SW480 (cell line): ENCODE measurements at places on chromosomes 7 and 10.

DNA sequence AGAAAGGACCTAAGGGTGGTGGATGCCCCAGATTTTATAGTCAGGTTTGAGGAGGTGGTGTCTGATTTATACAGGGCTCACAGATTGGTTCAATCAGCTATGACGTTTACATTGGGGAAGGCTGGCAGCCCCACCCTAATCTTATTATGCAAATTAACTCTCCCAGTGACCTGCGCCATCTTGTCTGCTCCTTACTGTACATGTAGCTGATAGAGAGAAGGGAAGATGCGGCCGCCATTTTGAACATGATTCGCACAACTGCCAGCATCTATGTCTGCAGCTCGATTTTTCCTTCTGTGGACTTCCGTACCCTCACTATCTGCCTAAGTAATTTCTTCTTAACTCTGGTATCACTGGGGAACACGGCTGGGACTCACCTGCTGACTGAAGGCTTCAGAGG, 619.0 kb upstream of the DPP6 start:
- no peak for DNase-seq

GRCh38 chr7:151432658-151433521, 7.1 kb downstream of the CRYGN start:
- no peak for DNase-seq

DNA sequence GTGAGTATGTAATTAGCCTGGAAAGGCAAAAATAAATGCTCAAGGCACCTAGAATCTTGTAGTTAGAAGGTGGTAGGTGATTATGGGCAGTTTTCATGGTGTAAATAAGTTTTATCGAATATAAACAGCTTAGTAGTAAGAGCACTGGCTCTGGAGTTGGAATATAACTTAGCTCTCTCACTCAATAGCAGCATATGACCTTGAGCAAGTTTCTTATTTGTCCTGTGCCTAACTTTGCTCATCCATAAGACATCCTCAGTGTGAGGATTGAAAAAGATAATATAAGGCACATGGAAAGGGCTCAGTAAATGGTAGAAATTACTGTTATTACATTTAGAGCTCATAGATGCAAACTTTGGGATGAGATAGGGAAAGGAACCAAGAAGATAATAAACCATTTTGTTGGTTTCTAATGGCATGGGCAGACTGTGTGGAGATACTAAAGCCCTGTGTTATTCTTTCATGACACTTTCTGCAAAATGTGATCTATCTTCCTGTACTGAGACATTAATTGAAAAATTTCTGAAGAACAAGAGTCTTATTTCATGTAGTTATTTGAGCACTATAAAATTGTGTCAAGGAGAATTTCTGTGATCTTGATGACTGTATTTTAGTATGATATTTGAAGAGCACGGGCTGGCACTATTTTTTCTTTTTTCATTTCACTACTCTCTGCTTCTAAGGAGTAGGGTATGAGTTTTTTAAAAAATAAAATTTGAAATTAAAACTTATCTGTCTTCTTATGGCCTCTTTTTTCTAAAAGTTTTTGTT, 3.1 kb downstream of the SLK start:
- no peak for DNase-seq

DNA sequence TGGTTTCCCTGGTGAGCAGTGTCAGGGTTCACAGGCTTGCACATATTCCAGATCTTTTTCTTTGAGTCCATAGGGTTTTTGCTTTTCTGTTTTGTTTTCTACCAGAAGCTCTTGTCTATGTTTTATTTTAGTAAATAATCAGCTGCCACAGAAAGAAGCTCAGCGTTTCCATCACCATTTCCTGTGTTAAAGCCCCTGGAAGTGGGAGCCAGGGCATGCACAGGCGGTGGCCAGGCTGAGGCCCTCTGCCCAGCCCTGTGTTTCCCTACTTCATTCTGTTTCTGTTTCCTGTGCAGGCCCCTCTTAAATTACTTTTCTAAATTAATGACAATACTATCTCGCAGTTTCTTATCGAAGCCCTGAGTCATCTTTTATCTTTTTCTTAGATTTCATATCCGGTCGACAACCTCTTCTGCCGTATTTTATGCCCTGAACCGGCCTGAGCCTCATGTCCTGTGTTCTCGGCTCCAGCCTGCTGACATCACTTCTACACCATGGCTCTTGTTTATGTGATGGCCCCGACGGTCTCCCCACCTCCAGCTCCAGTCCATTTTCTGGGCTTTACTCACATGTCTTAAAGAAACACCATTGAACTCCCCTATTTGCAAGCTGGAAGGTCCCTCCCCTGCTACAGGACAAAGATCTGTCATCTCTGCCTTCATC, 442.2 kb downstream of the TCERG1L start:
- no peak for DNase-seq

DNA sequence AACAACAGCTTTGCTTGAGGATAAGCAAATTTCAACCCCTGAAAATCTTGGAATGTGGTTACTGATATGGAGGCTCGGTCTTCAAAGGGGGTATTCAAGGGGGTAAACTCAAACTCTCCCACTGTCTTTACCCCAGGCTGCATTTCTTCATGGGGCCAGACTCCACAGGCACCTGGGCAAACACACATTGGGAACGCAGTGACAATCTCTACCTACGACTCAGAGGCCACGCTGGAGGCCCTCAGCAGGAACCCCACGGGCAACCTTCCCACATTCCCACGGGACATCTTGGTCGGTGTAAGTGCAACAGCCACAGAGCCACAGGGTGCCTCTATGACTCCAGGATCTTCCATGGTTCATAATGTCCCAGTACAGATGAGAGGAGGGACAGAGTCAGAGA, 2.2 kb upstream of the INSIG1 start:
- no peak for DNase-seq

GRCh38 chr7:20747001-20747400, 39.7 kb downstream of the SP8 start:
- no peak for DNase-seq

- DNase-seq: no peak
Observed at GRCh38 chr10:111410740-111411139, 333.9 kb downstream of the ADRA2A start.

- no peak for DNase-seq
Observed at GRCh38 chr10:13891128-13892000, 304.6 kb downstream of the PRPF18 start.

GRCh38 chr7:147022056-147022455, 905.5 kb downstream of the CNTNAP2 start:
- DNase-seq: no peak

GRCh38 chr10:28249512-28249911, 53.4 kb downstream of the MPP7 start:
- no peak for DNase-seq

DNA sequence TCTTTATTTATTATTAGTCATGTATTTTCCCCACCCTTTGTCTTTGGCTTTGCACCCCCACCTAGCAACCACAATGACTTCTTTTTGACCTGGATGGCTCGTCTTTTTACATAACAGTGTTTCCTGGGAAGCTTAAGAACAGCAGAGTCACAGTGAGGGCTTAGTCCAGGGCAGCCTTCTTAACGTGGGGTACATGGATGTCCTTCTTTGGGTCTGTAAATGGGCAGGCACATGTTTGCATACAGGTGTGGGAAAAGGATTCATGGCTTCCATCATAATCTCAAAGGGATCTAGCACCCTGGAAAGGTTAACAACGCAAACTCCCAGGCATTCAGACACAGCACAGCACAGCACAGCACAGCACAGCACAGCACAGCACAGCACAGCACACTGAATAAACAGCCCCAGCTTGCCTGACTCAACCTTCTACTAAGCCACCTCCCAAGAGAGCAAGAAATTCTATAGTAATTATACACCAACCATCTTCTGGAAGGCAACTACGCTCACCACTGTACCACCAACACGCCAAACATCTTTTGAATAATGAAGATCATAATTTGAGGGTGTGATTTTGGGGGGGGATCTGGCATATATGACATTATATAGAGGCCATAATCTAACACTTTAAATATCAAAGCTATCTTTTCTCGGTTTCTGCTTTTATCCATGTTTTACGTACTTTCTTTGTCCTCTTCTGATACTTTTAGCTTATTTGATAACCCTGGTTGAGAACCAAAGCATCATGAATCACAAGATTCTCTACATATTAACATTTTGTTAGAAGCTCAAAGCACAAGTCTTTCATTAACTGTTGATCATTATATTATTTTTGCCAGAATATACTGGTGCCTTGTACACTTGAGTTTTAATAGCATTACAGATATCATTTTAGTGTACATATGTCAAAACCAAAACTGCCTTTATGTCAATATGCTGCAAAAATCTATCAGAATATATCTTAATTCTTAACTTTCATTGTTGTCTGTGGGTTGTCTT, 177.2 kb upstream of the KLF14 start:
- peak; percentile 64 for DNase-seq

GRCh38 chr7:158541346-158542010, 46.1 kb downstream of the PTPRN2 start:
- DNase-seq: no peak

DNA sequence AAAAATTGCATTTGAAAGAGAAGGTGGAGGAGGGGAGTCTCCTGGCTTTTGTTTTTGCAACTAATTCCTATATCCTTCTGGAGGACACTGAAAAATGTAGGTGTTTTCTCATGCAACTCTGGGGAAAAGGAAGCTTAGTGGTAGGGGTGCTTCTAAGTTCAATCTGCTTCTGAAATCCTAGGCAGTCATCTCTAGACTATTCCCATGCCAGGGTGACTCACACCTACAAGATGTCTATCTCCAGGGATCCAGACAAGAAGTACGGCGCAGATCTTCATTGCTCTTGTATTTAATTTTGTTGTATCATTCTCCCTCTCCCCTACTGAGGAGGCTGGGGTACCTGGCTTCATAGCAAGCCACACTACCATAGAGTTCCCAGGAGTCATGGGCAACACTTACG, 258.8 kb downstream of the PHF14 start:
- no peak for DNase-seq

GRCh38 chr7:25067726-25068501, 57.1 kb downstream of the CYCS start:
- no peak for DNase-seq

DNA sequence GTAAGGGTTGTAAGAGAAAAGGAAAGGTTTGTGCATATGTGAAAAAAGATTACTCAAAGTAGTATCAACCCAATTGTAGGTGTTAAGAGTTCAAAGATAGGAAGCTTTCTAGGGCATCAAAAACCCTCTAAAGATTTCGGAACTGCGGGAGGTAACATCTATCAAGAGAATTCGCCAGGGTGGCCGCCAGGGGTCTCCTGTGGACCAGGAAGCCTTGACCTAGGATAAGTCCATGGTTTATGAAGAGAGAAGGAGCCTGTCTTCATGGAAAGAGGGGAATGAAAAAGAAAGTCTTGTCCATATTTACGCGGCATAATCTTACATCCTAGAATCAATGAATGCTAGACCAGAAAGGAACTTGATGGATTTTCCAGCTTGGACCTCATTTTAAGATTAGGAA, 140.7 kb upstream of the CALCR start:
- peak; percentile 76 for DNase-seq

DNA sequence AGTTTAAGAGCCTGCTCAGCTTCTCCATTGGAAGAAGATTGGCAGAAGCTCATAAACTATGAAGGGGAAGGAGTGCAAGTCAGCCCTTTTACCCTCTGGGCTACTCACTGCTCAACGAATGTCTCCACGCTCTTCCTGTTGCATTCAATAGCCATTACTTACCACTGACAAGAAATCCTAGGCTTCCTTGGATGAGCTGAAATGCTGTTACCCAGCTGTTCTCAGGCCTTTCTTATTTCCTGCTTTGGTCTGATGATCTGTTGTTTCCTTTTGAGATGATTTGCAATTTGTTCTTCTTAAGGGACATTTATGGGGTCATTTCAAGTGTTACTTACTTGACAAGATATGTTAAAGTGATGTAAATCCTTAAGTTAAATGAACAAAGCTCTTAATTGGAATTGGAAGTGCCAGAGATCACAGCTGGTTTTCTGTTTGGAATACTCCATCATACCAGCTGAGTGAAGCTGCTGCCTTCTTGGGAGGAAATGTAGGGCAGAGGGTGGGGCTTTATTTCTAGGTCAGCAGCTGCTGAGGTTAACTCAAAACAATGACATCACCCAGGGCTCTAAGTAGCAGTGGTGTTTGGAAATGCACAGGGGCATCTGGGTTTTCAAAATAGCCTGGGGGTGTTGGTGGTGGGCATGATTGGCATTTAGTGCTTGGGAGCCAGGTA, 170.0 kb downstream of the PRKCQ start:
- no peak for DNase-seq

- DNase-seq: no peak
Observed at GRCh38 chr7:135486261-135486920, 23.5 kb downstream of the CNOT4 start.

GRCh38 chr10:47023237-47024045, 112.2 kb downstream of the PTPN20 start:
- DNase-seq: no peak

GRCh38 chr10:117626228-117626627, 83.7 kb downstream of the EMX2 start:
- DNase-seq: no peak

DNA sequence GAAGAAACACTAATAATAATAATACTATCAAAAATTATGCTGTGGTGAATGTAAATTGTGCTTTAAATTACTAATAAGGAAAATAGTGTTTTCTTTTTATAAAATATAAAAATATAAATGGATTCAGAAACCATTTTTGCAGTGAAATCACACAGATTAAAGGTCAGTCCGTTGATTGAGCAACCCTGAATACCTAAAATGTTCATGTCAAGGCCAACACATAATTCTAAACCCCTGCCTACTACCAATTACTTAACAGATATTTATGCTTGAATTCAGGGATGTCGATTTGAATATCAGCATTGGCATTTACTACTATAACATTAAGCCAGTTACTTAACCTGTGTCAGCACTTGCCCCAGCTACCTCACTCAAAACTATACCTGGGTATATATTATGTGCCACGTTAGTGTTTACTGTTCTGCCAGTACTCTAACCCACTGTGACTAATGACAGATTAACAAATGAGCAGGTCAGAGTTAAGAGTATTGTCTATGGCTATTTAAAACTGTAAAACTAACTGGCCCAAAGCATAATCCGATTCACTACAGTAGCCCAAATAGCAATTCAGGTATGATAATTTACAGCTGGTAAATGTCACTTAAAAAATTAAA, 165.0 kb downstream of the KMT2E start:
- DNase-seq: no peak

GRCh38 chr7:82289889-82290288, 153.7 kb downstream of the CACNA2D1 start:
- DNase-seq: no peak

DNA sequence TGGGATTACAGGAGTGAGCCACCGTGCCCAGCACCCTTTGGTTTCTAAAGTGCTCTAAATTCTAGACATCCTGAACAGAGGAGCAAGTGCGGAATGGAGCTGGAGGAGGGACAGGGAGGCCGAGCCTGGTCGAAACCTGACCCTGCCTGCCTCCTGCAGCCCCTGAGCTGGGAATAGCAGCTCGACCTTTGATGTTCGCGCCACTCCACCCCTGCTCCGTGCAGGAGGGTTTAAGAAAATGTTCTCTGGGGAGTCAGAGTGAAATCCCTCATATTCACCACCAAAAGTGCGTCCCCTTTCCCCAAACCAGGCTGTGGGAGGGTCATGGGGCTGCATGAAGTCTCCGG, 1.8 kb downstream of the PGAM2 start:
- DNase-seq: no peak

GRCh38 chr7:96297876-96298275, 24.0 kb downstream of the SLC25A13 start:
- no peak for DNase-seq
